Inflammatory macrophage treated with lipopolysaccharide for 4 hours (primary cell): ENCODE measurements at places on chromosomes 1 and 21.

DNA sequence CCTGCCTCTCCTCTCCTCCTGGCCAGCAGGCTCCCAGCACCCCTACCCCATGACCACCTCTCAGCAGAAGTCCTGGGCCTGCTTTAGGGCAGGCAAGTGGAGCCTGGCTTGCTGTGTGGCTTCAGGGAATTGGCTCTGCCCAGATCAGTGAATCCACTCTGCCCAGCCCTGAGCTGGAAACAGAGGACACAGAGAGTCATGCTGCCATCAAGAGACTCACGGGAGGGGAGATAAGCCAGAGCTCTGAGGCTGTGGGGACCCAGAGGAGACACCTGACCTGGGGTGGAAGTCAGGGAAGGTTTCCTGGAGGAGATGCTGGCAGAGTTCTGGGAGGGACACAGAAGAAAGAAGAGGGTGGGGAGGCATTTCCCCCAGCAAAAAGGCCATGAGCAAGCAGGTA is 54.2 kb downstream of the GLIS1 start:
- DNase-seq: no peak

DNA sequence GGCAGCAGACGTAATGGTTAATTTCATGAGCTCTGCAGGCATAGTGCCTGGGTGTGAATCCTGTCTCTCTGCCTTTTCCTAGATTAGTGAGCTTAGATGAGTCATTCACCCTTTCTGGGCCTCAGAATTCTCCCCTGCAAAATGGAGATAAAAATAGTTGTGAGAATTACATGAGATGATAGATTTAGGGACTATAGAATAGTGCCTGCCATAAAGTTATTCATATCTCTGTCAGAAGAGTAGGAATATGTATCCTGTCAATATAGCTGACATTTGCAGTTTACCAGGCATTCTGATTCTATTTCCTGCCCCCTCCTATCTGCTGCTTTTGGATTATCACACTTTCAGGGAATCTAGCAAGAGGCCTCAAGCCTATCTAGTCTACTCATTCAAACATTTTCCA is 112.0 kb downstream of the PDE4B start:
- no peak for DNase-seq

GRCh38 chr1:223271085-223271781 is 92.7 kb downstream of the SUSD4 start:
- peak; percentile 11 for DNase-seq

DNA sequence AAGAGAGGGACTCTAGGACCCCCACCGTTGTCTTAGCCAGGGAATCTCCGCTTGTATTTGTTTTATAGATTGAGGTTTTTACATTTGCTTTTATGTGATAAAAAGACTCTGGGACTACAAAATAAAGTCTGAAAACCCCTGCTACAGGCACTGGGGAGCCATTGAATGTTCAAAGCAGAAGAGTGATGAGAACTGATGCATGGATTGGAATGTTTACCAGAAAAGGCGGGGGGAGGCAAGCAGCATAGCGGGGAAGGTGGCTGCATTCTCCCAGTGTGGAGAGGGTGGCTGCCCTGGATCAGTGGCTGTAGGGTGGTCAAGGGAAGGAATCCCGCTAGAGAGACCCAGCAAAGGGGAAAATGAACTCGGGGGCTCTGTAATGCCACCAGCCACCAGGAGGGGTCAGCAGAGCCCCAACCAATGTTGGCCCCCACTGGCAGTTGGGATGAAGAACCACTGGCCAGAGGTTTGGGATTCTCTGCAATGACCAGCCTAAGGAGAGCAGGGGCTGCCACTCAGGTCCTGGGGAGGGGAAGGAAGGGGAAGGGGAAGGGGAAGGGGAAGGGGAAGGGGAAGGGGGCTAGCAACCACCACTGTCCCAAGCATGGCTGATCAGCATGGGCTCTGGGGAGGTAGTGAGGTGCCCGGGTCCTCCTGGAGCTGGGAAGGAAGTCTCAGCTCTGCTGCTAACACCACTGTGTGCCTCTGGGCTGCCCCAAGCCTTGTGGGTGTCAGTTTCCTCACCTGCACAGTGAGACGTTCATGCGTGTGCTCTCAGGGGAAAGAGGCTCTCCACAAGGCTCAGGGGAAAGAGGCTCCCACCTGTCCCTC is 19.2 kb upstream of the PEF1 start:
- peak; percentile 45 for DNase-seq

- DNase-seq: peak; percentile 57
These were observed 146.4 kb upstream of the ARHGEF16 start for GRCh38 chr1:3308053-3308452.

DNA sequence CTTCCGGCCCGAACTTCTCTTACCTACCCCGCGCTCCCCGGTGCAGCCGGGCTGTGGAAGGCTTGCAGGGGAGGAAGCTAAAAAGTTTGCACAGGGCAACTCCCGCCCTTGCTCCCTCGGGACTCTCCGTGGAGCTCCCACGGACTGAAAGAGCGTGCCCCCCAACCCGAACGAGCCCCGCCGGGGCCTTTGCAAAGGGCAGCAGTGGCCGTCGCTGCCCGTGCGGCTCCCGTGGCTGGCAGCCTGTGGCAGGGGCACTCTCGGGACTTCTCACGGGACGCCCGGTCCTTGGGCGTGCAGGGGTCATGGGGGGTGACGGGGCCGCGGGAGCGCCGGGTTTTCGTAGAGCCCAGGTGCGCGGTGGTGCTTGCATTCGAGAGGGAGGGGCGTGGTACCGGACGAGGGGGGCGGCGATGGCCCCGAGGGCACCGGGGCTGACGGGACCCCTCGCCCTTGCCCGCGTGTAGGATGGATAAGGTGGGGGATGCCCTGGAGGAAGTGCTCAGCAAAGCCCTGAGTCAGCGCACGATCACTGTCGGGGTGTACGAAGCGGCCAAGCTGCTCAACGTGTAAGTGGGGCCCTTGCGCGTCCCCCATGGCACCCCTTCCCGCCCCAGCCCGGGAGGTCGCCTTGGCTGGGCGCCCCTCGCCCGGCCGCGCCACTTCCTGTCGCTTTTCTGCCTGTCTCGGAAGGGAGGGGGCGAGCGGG is 711 bp downstream of the GADD45A start:
- DNase-seq: peak; percentile 37

GRCh38 chr1:228276174-228276831 is 68.5 kb downstream of the OBSCN start:
- DNase-seq: no peak

DNA sequence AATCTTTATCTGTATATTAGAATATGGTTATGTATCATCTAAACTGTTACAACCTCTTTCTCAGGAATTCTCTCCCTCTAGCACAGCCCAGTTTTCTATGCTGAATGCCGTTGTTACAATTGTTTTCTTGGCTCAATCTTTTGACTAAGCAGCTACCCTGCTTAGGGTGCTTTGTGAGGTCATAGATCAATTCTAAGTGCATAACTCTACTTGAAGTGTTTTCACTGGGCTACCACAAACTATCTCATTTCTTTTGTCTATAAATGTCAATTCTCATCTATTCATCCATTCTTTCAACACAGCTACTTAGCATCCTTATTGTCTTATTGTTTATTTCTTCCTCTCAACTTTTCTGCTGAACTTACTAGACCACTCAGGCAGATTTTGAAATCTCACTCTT is 77.1 kb downstream of the CEP350 start:
- no peak for DNase-seq

- DNase-seq: no peak
These were observed 6.5 kb downstream of the C1orf35 start for GRCh38 chr1:228096416-228097332.

- DNase-seq: no peak
These were observed 210.0 kb downstream of the GABPA start for GRCh38 chr21:25944672-25945213.

DNA sequence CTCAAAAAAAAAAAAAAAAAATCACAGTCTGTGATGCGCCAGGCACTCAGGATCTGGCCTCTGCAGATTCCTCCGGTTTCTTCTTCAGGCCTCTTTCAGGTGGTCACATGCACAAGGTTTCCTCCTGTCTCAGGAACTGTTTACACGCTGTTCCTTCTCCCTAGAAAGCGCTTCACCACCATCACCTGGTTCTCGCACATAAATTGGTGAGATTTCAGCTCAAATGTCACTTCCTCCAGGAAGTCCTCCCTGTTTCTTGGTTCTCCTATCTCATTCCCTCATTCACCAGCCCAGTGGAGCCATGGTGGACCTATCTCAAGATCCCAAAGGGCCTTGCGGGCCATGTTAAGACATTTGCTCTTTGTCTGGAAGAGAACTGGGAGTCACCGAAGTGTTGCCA is 26.7 kb downstream of the HMGN2 start:
- DNase-seq: no peak

DNA sequence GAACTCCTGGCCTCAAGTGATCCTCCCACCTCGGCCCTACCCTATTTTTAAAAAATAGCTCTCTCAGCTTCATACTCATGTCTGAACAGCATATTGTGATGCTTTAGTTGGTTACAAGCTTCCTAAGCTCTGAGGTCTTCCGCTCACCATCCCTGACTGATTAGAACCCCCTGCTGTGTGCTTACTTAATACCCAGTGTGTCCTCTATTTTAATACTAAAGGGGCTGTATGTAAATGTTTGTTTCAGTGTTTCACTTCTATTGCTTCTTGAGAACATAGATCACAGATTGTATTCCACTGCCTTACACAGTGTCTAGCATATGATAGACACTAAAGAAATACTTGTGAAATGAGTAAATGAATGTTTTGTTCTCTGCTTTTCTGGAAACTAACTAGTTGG is 29.8 kb downstream of the ZYG11B start:
- no peak for DNase-seq

- peak; percentile 62 for DNase-seq
These were observed 77.8 kb downstream of the BACH1 start for GRCh38 chr21:29376556-29376955.

DNA sequence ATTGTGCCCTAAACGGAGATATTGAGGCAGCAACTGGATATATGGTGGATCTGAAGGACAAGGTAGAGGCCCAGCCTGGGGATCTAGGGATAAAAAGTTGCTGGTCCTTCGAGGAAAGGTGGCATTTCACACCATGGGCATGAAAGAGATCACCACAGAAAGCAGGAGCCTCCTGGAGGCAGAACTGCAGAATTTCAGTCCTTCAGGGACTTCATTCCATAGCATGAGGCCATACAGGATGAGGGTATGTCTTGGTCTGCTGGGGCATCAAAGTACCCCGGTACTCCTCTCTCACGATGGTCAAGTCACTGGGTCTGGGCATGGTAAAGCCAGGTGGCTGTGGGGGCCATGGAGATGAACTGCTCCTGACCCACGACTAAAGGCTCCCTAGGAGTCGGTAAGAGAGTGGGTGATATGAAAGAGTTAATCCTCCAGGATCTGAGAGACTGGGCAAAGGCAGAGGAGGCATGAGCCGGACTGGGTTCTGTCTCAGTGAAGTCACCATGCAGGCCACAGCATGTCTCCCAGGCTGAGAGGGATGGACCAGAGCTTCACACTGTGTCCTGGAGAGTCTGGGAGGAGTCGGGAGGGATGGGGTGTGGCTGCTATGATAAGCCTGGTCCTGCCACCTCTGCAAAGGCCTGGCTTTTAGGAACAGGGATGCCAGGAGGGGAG is 5.8 kb upstream of the SPRR5 start:
- no peak for DNase-seq

GRCh38 chr1:45846931-45847330 is 43.5 kb downstream of the MAST2 start:
- DNase-seq: no peak

DNA sequence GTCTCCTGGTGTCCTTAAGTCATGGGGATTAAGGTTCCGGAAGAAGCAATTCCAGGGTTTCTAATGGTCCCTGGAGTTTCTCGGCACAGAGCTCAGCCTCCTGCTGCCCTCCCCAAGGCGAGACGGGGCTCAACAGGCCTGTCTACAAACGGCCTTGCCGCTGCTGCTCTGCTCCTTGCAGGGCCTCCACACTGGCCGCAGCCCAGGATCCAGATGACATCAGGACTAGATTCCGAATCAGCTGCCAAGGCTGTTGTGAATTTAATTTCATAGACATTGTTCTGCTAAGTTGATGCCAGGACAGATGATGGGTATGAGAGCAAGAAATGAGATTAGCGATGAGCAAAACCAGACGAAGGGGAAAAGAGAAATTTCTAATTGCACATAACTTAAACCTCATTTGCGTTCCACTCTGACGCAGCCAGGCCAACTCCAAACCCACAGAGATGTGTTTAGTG is 103.6 kb upstream of the BACE2 start:
- no peak for DNase-seq

DNA sequence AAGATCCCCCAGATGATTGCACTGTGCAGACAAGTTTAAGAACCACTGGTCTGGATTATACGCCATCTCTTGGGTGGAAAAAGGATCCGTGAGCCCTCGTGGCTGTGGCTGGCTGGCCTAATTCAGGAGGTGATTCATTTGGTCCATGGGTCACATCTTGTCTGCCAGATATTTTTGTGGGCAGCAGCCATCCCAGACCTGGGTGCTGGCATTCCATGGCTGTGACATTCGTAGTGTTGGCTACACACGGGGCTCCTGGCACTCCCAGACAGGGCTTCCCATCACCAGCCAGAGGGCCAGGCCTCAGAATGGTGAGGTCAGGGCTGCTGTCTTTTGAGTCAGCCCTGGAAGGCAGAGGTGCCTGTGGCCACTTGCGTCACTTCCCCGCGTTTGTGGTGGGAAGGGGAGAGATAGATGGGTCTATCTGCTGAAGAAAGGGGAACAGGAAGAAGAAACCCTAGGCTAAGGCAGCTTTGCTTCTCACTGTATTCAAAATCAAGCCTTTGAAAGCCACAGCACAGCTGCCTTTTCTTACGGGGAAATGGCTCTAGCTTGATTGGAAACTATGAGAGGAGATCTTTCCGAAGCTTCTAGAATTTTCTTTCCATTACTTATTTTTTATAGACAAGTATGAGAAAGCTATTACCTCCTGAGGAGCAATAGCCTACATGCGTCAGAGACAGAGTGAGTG is 32.4 kb downstream of the EIF2D start:
- DNase-seq: peak; percentile 99

DNA sequence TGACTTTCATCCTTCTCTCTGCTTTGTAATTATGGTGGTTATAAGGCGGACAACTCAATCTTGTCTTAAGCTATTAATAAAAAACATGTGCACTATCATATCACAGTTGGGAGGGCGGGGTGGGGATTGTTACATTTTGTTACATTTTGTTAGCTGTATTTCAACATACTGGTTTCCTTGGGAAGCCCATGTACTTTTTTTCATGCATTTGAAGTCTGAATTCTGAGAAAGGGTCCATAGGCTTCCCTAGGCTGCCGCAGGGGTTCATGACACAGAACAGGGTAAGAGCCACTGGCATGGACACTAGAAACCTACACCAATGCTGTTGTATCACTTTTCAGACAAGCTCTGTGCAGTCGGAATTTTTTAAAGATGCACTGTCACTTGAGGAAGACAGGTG is 178.8 kb downstream of the ETS2 start:
- DNase-seq: no peak
